ENCODE measurements at places on chromosomes 2 and 18.

DNA sequence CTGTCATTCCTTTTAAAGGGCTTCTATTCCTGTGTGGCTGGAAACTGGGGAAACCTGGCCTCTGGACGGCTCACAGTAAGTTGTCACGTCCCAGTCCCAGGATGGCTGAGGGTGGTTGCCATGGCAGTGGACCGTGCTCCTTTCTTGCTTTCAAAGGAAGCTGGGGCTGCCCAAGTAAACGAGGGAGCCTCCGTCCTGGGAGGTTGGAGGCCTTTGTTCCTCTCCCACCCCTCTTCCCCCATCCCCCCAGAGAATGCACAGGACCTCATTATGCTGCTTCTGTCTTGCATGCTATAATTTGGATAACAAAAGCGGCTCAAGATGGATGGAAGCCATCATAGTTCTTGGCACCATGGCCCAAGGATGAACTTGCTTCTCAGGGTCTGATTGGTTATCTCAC is 325.5 kb upstream of the HS6ST1 start:
- DNase-seq, result peak; percentile 50

- DNase-seq, result peak; percentile 17
These were observed 19.6 kb downstream of the UGP2 start for GRCh38 chr2:63861220-63861822.

- DNase-seq, result no peak
These were observed 16.2 kb upstream of the MAPRE2 start for GRCh38 chr18:35024965-35025364.

DNA sequence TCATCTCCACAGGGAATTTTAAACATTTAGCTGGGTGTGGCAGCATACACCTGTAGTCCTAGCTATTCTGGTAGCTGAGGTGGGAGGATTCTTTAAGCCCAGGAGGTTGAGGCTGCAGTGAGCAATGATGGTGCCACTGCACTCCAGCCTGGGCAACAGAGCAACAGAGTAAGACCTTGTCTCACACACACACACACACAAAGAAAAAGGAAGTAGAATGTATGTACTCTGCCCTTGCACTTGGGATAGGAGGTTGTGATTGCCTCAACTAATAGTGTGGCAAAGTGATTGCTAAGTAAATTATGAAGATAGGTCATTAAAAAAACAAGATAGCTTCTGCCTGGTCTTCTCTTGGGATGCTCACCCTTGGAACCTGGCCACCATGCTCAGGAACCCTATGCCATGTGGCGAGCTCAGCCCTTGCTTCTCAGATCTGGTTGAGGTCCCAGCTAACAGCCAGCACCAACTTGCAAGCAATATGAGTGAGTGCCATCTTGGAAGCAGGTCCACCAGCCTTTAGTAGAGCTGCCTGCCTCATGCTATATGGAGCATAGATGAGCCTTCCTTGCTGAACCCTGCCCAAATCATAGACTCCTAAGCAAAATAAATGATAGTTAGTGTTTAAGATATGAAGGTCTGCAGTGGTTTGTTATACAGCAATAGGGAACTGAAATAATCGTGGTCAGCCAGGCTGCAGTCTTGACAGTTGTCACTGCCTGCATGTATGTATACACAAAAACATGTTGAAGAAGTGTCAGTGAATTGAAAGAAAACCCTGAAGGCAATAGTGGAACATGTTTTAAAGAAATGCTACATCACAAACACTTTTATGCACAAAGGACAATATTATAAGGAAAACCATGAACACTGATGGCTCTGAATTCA is 30.1 kb upstream of the PNO1 start:
- no peak for DNase-seq

- no peak for DNase-seq
These were observed 190.0 kb downstream of the EN1 start for GRCh38 chr2:118657466-118657865.

GRCh38 chr2:160583146-160583535 is 89.5 kb upstream of the RBMS1 start:
- no peak for DNase-seq

GRCh38 chr2:232013701-232014353 is 52.3 kb downstream of the DIS3L2 start:
- DNase-seq, result no peak

GRCh38 chr2:8217468-8218030 is 464.3 kb upstream of the ID2 start:
- DNase-seq, result no peak

DNA sequence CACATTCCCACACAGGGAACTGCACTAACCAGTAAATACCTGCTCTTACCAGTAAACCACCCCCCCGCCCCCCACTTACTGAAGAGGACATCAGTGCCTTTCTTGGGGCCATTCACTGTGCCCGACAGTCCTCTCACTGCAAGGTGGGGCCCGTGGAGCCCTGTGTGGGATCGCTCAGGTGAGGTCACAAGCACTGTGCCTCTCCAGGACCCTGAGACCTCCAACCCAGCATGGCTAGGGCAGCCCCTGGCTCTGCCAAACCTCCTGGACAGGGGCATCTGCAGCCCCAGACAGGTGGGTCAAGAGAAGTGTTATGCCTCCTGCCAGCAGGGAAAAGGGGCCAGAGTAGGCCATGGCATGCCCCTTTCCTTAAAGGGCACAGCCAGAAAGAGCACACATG is 6.7 kb upstream of the NEURL3 start:
- no peak for DNase-seq

GRCh38 chr2:203706403-203706802 is at the start of gene CD28:
Gene CD28, plus strand, starts transcription at chr2:203706639. Its CDS starts 58 bp downstream, at chr2:203706697.
- DNase-seq, result no peak

GRCh38 chr2:119646149-119646548 is 32.9 kb upstream of the TMEM177 start:
- no peak for DNase-seq

- no peak for DNase-seq
These were observed 59.4 kb downstream of the LIMS1 start for GRCh38 chr2:108593547-108594098.

DNA sequence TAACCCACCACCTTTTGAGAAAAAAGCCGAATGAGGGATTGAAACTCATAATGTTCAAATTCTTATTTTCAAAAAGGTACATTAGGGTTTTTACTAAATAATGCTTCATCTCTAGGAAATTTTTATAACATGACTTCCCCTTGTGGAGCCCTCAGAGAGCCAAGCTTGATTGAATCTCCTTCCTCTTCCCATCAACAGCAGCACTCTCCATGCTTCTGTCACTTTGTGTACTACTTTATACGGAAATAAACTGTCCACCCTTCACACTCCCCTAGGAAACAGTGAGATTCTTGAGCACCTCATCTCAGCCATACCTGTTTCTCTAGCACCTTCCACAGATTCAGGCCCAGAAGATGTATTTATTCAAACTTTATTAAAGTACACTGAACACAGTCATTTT is 51.8 kb downstream of the TFPI start:
- DNase-seq, result no peak

GRCh38 chr18:45678850-45679249 is 45.1 kb upstream of the SLC14A1 start:
- DNase-seq, result no peak

DNA sequence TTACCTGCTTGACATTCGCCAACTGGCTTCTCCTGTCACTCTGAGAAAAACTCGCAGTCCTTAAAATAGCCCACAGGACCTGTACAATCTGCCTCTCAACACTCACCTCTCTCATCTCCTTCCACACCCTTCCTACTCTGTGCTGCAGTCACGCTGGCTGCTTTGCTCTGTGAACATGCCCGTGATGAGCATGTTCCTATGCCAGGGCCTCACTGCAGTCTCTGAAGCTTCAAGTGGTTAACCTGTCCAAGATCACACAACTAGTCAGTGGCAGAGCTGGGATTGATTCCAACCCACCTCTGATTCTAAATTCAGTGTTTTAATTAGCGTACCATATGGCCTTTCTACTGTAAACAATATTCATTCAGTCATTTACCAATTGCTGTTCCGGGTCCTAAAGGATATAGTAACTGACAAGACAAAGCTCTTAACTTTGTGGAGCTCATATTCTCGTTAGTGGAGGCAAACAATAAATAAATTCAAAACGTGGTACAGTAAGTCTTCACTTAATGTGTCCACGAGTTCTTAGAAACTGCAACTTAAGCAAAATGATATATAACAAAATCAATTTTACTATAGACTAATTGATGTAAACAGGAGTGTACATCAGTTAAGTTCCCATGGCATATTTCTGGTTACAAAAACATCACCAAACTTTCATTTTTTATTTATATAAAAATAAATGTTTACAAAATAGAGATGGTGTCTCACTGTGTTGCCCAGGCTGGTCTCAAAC is 38.9 kb upstream of the FBXO11 start:
- no peak for DNase-seq

DNA sequence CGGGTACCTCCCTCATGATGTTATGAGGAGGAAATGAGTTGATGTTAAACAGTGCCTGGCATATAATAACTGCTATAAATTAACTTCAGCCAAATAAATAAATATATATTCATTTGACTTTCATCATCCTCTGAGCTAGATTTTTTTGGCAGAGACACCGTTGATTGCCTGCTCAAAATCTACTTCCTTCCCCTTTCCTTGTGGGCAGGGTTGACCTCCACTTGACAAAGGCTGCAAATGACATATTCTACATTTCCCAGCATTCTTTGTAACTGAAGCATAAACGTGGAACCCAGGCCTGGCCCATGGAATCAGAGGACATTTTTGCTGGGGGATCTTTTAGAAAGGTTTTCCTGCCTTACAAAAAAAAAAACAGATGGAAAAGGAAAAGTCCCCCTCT is 177.8 kb downstream of the TXNL1 start:
- no peak for DNase-seq

DNA sequence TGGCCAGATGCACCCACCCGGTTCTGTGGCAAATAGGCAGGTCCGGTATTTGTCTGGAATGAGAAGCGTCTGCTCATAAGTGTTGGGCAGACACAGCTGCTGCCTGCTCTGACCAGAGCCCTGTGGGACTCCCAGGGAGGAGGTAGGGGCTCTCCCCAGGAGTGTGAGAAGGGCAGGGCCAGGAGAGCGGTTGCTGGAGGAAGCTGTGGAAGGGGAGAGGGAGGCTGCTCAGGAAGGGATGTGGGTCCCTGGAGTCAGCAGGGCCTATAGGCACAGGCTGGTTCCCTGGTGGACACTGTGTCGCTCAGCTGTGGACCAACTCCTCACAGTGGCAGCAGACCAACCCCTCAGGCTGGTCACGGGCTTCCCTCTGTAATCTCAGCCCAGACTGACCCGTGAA is 109.2 kb downstream of the DYSF start:
- no peak for DNase-seq

DNA sequence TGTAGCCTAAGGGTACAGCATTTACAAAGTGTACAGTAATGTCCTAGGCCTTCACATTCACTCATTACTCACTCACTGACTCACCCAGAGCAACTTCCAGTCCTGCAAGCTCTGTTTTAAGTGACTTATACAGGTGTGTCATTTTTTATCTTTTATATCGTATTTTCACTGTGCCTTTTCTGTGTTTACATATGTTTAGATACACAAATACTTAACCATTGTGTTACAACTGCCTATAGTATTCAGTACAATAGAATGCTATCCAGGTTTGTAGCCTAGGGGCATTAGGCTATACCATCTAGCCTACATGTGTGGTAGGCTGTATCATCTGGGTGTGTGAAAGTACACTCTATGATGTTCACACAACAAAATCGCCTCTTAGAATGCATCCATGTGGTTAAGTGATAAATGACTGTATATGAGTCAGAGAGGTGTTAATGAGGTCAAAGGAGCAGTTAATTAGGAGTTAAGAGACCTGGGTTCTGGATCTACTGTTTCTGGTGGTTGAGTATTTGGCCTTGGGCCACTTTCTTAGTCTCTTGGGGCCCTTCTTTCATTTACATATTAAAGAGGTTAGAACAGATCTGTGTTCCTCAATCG is 149.1 kb downstream of the GREB1L start:
- DNase-seq, result no peak

GRCh38 chr2:9184361-9184760 is 22.3 kb upstream of the ASAP2 start:
- no peak for DNase-seq

- DNase-seq, result no peak
These were observed 174.8 kb downstream of the HDAC4 start for GRCh38 chr2:239225871-239226561.

- no peak for DNase-seq
These were observed 1.8 kb upstream of the ZEB2 start for GRCh38 chr2:144521686-144522085.

DNA sequence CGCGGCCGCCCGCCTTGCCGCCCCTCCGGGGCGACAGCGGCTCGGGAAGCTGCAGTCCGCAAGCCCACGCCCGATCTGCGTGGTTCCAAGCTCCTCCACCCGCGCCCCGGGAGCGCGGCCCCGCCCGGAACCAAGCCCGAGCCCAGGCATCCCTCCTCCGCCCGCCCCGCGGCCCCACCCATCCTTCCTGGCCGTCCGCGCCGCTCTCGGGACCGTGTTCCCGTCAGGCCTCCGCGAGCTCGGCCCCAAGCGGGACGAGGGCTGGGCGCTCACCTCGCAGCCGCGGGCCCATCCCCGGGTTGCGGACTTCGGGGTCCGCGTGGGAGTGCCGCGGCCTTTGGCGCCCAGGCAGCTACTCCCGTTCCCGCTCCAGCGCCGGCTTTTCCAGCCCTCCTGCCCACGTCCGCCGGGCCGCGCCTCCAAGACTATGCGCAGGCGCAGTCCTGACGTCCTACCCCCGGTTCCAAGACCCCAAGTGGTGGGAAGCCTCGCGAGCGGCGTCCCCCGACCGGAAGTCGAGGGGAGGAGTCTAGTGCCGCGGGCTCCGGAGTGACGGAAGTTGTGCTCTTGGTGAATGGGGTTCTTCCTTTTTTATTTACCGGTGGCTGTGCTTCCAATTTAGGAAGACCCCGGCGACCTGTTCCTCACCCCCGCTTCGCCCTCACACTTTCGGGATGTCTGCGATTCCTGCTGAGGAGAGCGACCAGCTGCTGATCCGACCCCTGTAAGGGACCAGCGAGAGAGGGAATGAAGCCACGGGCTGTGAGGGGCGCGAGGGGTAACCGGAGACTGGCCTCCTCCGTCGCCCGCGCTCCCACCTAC is at the start of the genes CPSF3 and ITGB1BP1:
TSS of gene CPSF3 (plus strand) at position 555 of the 822 bp plus-strand sequence. CDS start at position 675, 120 bp downstream.
TSS of gene ITGB1BP1 (minus strand) at position 429 of the 822 bp plus-strand sequence. CDS start 4,831 bp downstream, outside the sequence.
- peak; percentile 99 for DNase-seq

GRCh38 chr2:224104668-224105386 is 65.7 kb upstream of the SERPINE2 start:
- DNase-seq, result no peak

GRCh38 chr2:108823286-108823685 is 36.7 kb downstream of the CCDC138 start:
- DNase-seq, result no peak

- DNase-seq, result no peak
These were observed 156.7 kb downstream of the MBD5 start for GRCh38 chr2:148177559-148177958.

DNA sequence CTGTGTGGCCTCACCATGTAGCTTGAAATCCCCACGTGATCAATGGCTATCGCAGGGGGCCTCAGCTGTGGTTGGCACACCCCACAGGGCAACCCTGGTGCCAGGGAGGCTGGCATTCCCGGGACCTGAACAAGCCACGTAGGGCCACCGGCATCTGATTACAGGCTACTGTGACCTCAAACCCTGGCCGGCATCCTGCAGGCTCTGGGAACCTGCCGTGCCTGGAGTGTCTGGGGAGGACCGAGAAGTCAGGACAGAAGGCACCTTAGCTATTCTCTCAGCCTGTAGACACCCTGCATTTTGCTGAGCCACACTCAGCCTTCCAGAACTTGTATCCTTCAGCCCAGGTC is 213.0 kb downstream of the GLI2 start:
- DNase-seq, result no peak

- no peak for DNase-seq
These were observed 222.1 kb upstream of the NRP2 start for GRCh38 chr2:205460217-205460616.

GRCh38 chr2:158975271-158975921 is 7.0 kb downstream of the TANC1 start:
- DNase-seq, result no peak

GRCh38 chr18:24022161-24022560 is 7.6 kb downstream of the TTC39C start:
- DNase-seq, result no peak

- no peak for DNase-seq
These were observed 10.5 kb upstream of the TMSB10 start for GRCh38 chr2:84894758-84895520.

All from neural crest cell (in vitro differentiated cells).